ENCODE measurements at places on chromosomes 3 and 15. TPM values are rescaled to one million over a fixed set of nuclear protein-coding genes. Genes with fewer than 3 reads are reported as not detected.

DNA sequence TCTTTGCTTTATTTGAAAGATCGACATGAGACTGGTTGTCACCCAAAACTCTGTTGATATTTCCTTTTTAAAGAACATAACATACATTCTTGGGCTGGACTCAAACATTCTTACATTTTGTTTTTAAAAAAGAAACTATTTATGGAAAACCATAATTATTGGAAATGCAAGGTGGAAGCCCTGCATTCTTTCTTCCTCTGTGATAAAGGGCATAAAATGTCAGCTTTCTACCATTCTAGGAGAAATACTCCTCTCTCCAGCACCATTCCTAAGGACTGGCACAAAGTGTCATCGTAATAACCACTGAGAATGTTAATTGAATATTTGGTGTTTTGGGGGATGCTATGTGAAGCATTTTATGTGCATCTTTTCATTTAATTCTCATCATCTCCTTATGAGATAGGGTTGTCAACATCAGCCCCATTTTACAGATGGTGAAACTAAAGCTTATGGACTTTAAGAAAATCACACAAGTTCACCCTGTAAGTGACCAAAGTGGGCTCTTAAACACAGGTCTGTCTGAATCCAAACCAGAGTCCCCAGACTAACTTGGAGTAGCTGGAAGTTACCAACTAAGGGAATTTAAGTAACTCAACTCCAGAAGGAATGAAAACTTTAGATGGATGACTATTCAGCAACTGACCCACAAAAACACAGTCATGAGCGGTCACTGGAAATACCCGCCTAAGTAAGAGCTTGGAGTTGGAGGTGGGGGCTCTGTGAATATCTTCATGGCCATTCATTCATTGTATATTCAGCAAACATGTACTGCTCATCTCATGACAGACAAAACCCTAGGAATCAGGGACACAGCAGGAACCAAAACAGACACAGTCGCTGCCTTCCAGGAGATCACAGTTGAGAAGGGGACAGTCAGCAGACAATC lies 45.9 kb upstream of the LMCD1 start:
- no peak for DNase-seq
- no peak overlapping the region for H3K27ac ChIP-seq
- H3K36me3 ChIP-seq: no peaks in the 10 kb centered on the region
- H3K27me3 ChIP-seq: no peaks in the 10 kb centered on the region
- no peak overlapping the region for H3K4me3 ChIP-seq
- H3K4me1 ChIP-seq: peaks cover 12% of the 10 kb centered on the region

DNA sequence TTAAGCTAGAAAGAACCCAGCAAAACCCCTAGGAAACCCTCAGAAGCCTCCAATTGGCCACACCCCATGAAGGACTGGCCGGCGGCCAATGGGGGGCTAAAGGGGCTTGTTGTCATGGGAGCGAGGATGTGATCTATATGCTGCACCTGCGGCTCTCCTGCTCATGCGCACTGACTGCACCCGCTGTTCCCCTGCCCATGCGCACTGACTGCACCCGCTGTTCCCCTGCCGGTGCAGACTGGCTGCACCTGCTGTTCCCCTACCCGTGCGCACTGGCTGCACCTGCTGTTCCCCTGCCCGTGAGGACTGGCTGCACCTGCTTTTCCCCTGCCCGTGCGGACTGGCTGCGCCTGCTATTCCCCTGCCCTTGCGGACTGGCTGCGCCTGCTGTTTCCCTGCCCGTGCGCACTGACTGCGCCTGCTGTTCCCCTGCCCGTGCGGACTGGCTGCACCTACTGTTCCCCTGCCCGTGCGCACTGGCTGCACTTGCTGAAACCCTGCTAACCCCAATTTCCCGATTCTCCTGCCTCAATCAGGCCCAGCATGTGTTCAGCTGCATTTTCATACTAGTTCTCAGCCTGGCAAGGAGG lies 16.8 kb upstream of the MCCC1 start:
- peak; percentile 47 for DNase-seq
- H3K36me3 ChIP-seq: no peaks in the 10 kb centered on the region
- H3K27ac ChIP-seq: no peak overlapping the region

- H3K4me3 ChIP-seq: no peak overlapping the region
- H3K36me3 ChIP-seq: no peaks in the 10 kb centered on the region
- no peaks in the 10 kb centered on the region for H3K4me1 ChIP-seq
- H3K27ac ChIP-seq: no peak overlapping the region
- DNase-seq: no peak
- H3K27me3 ChIP-seq: no peaks in the 10 kb centered on the region
Measured at GRCh38 chr3:74532446-74532845, 82.0 kb downstream of the CNTN3 start.

Gene LRRC28
- 38.3 TPM for polyA plus RNA-seq

DNA sequence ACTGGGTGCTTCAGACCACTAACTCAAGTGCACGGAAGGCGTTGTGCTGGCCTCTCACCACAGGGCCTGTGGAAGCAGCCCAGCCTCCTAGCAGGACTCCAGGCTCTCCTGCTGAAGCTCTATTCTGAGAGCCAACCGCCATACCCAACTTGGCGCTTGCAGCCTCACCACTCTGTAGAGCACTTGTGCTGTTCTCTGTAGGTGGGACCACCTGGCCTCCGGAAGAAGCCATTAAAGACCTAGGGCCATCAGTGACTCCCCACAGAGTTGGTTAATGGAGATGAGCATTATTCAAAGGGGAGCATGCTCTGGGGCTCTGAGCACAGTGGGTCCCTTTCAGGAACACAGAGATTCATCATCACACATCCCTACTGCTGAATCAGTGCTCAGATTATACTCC lies 50.9 kb downstream of the C3orf85 start:
- no peaks in the 10 kb centered on the region for H3K27me3 ChIP-seq
- no peak overlapping the region for H3K4me3 ChIP-seq
- no peaks in the 10 kb centered on the region for H3K4me1 ChIP-seq
- no peak overlapping the region for H3K27ac ChIP-seq

GRCh38 chr3:7752005-7752404 lies 749.6 kb upstream of the LMCD1 start:
- no peak overlapping the region for H3K4me3 ChIP-seq
- H3K27ac ChIP-seq: no peak overlapping the region
- no peaks in the 10 kb centered on the region for H3K4me1 ChIP-seq
- no peaks in the 10 kb centered on the region for H3K36me3 ChIP-seq

- no peaks in the 10 kb centered on the region for H3K4me1 ChIP-seq
- H3K27ac ChIP-seq: no peak overlapping the region
- DNase-seq: no peak
Measured at GRCh38 chr3:132738314-132738713, 16.1 kb upstream of the NPHP3 start.

GRCh38 chr3:177824190-177824786 lies 627.0 kb upstream of the TBL1XR1 start:
- H3K27ac ChIP-seq: peak overlapping the region; percentile 94
- H3K4me3 ChIP-seq: no peak overlapping the region
- H3K27me3 ChIP-seq: no peaks in the 10 kb centered on the region
- H3K4me1 ChIP-seq: peaks cover 11% of the 10 kb centered on the region
- no peaks in the 10 kb centered on the region for H3K36me3 ChIP-seq
- DNase-seq: peak; percentile 57

- H3K27me3 ChIP-seq: no peaks in the 10 kb centered on the region
- no peak overlapping the region for H3K27ac ChIP-seq
- no peaks in the 10 kb centered on the region for H3K36me3 ChIP-seq
- no peak overlapping the region for H3K4me3 ChIP-seq
Measured at GRCh38 chr3:10775828-10776227, 40.2 kb upstream of the SLC6A11 start.

DNA sequence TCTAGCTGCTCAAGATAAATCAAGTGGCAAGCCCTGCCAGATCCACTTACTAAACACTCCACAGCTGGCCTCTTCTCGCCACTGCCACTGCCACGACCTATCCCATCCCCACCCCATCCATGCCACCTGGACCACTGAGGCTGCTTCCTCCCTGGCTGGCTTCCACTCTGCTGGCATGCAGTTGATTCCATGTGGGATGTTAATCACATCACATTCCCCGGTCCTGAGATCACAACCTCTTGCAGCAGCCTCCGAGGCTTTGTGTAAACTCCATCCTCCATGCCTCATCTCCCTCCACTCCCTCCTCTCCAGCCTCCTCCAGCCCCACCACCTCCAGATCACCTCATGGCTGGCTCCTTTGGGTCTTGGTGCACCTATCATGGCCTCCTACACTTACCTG lies 7.7 kb downstream of the NCKIPSD start:
- no peak overlapping the region for H3K27ac ChIP-seq
- no peaks in the 10 kb centered on the region for H3K27me3 ChIP-seq
- no peak for DNase-seq
- H3K4me1 ChIP-seq: no peaks in the 10 kb centered on the region

- no peaks in the 10 kb centered on the region for H3K36me3 ChIP-seq
- peaks cover 13% of the 10 kb centered on the region for H3K4me1 ChIP-seq
- H3K27ac ChIP-seq: no peak overlapping the region
- no peaks in the 10 kb centered on the region for H3K27me3 ChIP-seq
Measured at GRCh38 chr3:184260724-184261269, 556 bp downstream of the CAMK2N2 start.

DNA sequence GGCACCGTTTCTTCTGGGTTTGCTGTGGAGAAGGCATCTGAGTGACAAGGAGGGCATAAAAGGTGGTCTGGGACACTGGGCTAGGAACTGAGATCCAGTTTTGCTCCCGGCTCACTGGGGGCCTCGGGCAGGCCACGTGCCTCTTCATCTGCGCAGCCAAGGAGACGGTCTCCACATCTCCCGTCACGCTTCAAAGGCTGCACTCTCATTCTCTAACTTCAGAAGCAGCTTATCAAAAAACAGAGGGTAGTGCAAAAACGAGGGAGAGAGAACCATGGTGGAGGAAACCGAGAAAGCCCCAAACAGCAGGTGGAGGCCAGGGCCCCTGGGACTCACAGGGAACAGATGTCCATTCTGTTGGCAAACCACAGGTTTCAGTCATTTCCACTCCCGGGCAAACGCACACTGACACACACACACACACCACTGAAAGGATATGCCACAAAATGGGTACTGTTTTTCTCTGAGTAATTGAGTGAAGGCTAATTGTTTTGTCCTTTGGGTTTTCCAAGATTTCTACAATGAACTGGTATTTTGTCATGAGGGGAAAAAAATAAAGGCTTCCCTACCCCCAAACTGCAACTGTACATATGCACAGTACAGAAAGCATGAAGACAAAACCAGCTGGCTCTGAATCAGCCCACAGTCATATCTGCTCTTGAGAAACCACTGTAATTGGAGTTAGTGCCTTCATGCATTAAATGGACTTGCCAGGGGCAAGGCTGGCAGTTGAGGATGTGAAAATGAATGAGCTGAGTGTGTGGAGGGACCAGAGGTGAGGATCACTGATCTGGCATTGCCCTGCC lies 71.9 kb downstream of the MGLL start:
- H3K27me3 ChIP-seq: no peaks in the 10 kb centered on the region
- H3K4me3 ChIP-seq: no peak overlapping the region
- H3K36me3 ChIP-seq: peaks cover 1% of the 10 kb centered on the region
- peaks cover 4% of the 10 kb centered on the region for H3K4me1 ChIP-seq
- no peak for DNase-seq
- no peak overlapping the region for H3K27ac ChIP-seq

GRCh38 chr15:70098461-70099166 lies 897 bp upstream of the TLE3 start:
- no peaks in the 10 kb centered on the region for H3K27me3 ChIP-seq
- peaks cover 55% of the 10 kb centered on the region for H3K4me1 ChIP-seq
- no peaks in the 10 kb centered on the region for H3K36me3 ChIP-seq
- DNase-seq: peak; percentile 61
- H3K4me3 ChIP-seq: peak overlapping the region; percentile 50

Gene ACTR8
- 3.2 TPM for polyA plus RNA-seq

DNA sequence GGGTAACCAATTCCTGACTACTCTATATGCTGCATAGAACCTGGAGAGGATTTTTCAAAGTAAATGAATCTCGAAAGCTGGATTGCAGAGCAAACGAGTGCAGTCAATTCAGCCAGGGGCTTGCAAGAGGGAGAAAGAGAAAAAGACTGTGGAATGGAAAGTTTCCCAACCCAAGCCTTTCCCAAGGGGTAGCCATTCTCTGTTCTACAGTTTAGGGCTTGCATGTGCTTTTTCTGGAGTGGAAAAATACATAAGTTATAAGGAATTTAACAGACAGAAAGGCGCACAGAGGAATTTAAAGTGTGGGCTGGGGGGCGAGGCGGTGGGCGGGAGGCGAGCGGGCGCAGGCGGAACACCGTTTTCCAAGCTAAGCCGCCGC lies 511 bp upstream of the RARB start:
- no peaks in the 10 kb centered on the region for H3K27me3 ChIP-seq
- H3K4me3 ChIP-seq: peak overlapping the region; percentile 90
- H3K36me3 ChIP-seq: no peaks in the 10 kb centered on the region
- H3K27ac ChIP-seq: peak overlapping the region; percentile 99
- peaks cover 8% of the 10 kb centered on the region for H3K4me1 ChIP-seq

Gene ANKUB1
- polyA plus RNA-seq: not detected

DNA sequence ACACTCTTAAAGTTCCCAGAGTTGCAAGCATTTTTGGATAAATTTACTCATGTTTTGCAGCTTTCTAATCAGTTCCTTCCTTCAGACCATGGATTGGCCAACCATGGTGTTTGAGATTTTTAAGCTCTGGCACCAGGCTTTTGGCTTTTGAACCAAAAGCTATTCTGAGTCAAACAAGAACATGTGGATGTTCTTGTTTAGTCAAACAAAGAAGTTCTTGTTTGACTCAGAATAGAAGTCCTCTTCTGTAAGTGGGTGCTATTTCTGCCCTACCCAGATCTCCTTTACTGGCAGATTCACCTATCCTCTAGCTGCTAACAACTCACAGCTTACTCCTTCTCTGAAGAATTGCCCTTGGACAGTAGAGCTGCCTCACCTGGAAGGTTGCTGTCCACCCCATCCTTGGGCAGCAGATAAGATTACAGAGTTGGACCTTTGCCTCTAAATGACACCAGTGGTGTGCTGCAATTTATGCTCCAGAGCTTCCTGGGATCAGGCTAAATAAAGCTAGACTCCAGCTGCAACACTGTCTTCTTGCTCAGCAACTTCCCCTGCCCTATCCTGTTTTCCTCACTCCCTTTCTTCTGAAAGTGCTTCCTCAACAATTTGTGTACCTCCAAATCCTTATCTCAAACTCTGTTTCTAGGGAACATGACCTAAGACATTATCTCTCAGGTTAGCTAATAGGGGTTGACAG lies 65.6 kb downstream of the COL6A6 start:
- H3K27ac ChIP-seq: no peak overlapping the region
- no peaks in the 10 kb centered on the region for H3K4me1 ChIP-seq
- no peaks in the 10 kb centered on the region for H3K27me3 ChIP-seq
- H3K36me3 ChIP-seq: no peaks in the 10 kb centered on the region

Gene MESP2
- 0.03 TPM for polyA plus RNA-seq

- no peak for DNase-seq
- H3K4me1 ChIP-seq: peaks cover 4% of the 10 kb centered on the region
- no peaks in the 10 kb centered on the region for H3K36me3 ChIP-seq
- peak overlapping the region; percentile 95 for H3K4me3 ChIP-seq
Measured at GRCh38 chr15:41331833-41332193, 578 bp downstream of the OIP5 start.

DNA sequence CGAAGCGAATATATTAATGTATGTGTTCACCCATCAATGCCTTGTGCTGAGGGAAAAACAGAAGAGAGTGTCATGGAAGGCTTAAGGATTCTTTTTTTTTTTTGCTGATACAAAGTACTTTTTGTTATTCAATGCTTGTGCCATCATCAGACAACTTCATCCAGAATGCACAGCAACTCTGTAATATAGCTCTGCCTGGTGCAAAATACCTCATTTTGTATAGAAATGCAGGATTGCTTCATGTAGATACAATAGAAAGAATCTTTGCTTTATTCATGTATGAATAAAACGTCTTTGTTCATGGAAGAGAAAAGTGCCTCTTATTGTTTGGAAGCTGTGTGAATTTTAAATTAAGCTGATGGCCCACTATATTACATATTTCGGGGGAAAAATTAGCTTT lies 62.9 kb downstream of the SH3GL3 start:
- no peaks in the 10 kb centered on the region for H3K27me3 ChIP-seq
- no peak overlapping the region for H3K4me3 ChIP-seq
- no peaks in the 10 kb centered on the region for H3K36me3 ChIP-seq

GRCh38 chr15:38300395-38300794 lies 47.8 kb downstream of the SPRED1 start:
- H3K27me3 ChIP-seq: no peaks in the 10 kb centered on the region
- H3K27ac ChIP-seq: no peak overlapping the region
- H3K36me3 ChIP-seq: no peaks in the 10 kb centered on the region

Data from liver (tissue), 10 donors.